Stimulated activated naive CD4-positive, alpha-beta T cell (primary cell): ENCODE measurements at places on chromosomes 3 and 15.
A peak's percentile ranks its signal among the peaks of the same experiment; 100 is the strongest.

DNA sequence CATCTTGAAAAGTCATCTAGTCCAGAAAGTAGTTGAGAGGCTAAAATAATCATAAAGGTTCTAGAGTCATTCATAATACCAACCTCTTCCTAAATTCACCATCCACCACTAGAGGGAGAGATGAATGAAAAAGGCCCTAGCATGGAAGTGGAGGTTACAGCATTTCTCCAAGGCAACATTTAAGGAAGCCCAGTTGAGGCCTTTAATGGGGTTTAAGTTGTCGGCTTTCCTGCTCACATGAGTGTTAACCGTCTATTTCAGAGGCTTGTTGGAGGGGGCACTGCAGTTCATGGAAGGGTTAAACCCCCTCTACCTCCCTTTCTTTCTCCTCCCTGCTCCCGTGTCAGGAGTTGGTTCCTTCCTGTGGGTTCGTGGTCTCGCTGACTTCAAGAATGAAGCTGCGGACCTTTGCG lies 3.8 kb upstream of the SLCO3A1 start:
- DNase-seq: no peak

DNA sequence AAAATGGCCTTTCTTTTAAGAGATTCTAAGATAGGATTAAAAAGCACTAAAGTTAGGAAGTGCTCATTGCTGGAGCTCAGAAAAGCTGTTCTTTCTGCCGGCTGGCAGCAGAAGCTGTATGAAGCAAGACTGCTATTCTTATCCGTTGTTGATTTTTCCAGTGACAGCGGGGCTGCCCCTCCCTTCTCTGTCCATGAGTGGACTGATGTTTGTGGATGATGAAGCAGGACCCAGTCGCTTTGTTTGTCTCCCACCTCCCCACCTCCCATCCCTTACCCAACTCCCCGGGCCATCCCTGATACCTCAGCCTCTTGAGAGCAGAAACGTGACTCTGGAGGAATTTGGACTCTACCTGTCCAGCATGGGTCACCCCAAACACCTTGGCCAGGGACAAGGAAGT lies 10.3 kb upstream of the MUSTN1 start:
- no peak for DNase-seq

GRCh38 chr3:88059380-88060170 lies 520 bp downstream of the ZNF654 start:
- DNase-seq: no peak

GRCh38 chr15:85280203-85280602 lies 100.2 kb upstream of the AKAP13 start:
- no peak for DNase-seq

GRCh38 chr3:49761661-49762060 lies 24.7 kb downstream of the IP6K1 start:
- no peak for DNase-seq

GRCh38 chr3:59251869-59252268 lies 202.0 kb upstream of the CFAP20DC start:
- DNase-seq: no peak

- no peak for DNase-seq
Measured at GRCh38 chr3:129746629-129747028, 140.2 kb upstream of the PLXND1 start.

DNA sequence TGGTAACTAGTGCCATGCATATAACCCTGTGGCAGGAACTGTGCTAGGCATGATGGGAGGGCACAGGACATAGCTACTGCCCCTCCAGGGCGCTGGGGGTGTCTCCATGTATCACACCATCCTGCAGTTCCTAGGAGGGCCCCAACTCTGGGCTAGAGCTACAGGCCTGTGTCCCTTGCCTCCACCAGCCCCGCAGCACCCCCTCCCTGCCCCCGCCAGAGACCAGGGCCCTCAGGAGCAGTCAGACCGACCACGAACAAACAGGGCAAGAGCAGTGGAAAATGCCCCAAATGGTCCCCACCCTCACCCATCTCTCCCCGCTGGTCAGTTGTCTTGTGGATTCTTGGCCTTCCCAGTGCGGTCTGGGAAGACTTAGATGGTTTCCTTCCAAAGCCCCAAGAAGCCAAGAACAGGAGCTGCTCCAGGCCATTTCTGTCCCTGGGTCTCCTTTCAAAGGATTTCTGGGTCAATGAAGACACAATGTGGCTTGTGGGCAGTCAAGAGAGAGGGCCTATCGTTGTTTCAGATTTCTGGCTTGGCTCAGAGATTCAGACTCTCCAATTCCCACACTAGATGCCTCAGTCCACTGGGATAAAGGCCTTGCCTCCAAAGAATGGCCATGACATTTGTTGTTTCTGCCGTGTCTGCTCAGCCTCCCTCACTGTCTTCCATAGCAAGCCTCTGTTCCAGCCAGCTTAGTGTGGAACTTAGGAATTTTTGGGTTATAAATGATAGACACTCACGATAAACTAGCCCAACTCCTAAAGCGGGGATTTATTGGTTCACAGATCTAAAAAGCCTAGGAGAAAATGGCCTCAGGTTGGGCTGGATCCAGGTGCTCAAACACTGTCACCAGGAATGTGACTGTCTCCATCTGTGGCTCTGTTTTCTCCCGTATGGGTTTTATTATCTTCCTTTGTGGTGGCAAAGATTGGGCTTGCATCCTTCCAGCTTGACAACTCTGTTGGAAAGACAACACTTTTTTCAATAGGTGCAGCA lies 80.6 kb downstream of the LSM3 start:
- no peak for DNase-seq

GRCh38 chr15:41961595-41962202 lies 10.7 kb downstream of the EHD4 start:
- DNase-seq: no peak

GRCh38 chr15:91884606-91885005 lies 31.1 kb downstream of the SLCO3A1 start:
- DNase-seq: no peak

DNA sequence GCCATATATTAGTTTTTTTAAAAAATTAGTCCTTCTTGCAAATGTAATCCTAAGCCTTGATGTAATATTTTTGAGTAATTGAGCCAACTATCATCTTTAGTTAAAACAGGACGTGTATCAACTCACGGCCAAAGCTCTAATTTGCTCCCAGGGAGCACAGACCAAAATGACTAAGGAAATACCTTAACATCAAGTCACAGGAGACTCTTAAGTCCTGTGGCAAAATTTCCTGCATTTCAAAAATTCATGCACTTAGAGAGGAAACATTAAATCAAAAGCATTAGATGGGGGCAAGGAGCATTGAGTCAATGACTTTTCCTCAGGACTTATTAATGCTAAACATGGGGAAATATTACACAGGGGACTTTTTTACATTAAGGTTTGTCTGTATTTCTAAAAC lies 276.0 kb downstream of the MFSD1 start:
- DNase-seq: no peak

GRCh38 chr15:82138306-82138705 lies 92.5 kb upstream of the MEX3B start:
- DNase-seq: no peak

GRCh38 chr3:102460579-102460978 lies 25.8 kb downstream of the ZPLD1 start:
- no peak for DNase-seq

DNA sequence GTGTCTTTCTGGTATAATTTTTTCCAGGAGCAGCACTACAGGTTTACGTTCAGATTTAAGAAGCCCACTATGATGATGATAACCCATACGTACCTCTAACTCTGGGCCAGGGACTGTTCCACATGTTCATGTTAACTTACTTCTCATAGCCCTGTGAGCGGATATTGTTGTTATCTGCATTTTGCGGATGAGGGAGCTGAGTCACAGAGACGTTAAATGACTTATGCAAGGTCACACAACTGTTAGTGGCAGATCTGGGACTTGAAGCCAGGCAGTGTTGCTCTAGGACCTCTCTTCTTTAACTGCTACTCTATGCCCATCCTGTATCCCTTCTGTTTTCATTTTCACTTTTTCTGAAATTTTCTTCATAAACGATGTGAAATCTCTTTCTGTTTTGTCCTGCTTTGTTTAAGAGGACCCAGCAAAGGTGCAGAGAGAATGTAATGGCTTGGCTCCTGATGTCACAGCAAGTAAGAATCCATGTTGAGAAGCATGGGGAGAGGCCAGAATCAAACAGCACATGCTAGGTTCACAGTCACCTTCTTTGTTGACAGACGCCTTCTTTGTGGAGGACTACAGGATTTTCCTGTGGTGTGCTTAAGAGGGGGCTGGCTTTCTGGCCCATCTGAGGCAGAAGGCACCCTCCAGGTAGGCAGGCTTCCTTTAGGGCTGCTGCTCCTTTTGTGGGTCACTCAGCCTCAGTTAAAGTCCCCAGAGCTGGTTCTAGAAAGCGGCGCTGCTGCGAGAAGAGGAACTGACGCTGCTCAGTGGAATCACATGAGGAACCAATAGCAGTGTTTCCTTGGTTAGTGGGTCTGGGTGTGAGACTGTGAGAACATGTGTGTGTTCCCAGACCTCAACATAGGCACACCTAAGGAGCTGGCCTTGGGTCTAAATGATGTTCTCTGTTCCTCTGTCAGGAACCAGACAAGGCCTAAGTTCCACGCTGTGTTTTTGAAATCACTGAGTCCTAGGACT lies 121.6 kb downstream of the TMEM108 start:
- DNase-seq: no peak

DNA sequence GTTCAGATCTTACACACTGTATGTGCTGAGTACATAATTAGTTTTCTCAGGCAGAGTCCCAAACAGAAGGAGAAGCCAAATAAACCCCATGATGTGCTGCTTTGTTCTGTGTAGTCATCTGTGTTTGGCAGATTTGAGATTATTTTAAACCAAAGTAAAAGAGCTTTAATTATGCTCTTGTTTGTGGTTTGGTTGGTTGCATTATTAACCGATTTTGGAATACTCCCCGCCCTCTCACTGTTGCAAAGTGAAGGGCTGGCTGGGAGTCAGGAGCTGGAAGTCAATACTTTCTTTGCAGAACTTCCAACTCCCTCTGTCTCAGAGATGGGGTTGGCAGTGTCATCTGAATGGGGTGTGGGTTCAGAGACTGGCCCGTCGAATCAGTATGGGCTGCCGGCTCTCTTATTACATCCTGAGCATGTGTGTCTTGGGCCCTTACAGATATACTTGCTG lies 34.4 kb downstream of the SLCO3A1 start:
- no peak for DNase-seq

DNA sequence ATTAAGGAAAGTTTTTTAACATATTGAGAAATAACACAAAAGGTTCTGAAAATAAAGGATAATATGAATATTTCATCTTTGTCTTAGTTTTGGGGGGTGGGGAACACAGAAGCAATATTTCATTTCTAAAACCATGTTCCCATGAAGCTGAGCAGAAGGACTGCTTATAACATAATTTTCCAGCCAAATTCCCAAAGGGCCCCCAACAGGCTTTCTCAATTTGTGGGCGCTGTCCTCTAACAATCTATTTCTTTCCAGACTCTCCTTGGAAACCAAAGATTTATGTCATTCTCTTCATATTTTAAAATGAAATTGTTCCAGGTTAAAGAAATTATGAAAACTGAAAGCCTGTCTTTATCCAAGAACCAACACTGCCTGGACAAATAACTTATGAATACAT lies 273.5 kb downstream of the ZBTB20 start:
- DNase-seq: no peak

DNA sequence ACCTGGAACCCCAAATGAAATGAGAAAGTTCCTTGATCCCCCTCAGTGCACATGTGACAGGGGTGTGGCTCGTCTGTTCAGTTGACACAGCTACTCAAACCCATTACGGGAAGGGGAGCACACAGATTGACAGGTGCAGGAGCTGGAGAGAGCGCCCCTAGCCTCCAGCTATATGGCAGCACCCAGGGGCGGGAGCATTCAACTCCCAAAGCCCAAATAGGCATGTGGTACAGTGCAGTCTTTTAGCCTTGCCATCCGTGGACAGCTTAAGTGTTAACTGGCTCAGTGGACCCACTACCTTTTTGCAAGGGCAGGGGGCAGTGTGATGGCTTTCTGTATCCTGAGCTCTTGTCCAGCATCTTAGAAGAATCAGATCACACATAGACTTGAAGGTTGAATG lies 1374.2 kb upstream of the ALCAM start:
- DNase-seq: no peak

DNA sequence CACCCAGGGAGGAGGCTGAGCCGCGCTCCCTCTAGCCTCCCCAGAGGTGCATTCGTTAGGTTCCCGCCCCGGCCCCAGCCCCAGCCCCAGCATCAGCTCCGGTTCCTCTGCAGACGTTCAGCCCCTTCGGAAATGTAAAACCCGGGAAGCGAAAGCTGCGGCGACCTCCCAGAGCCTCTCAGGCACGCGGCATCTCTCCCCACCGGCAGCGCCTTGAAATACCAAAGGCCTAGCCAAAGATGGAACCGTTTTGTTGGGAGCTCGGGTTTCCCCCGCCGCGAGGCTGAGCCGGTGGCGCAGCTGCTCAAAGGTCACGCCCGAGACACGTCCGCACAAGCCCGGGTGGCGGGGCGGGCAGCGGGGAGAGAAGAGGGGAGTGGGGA lies 77.8 kb upstream of the HES1 start:
- no peak for DNase-seq

GRCh38 chr3:71064956-71065763 lies 518.4 kb downstream of the FOXP1 start:
- peak; percentile 75 for DNase-seq

GRCh38 chr3:171204942-171205341 lies 178.4 kb upstream of the SLC2A2 start:
- DNase-seq: no peak

GRCh38 chr3:123807820-123808219 lies 76.3 kb downstream of the MYLK start:
- DNase-seq: no peak

DNA sequence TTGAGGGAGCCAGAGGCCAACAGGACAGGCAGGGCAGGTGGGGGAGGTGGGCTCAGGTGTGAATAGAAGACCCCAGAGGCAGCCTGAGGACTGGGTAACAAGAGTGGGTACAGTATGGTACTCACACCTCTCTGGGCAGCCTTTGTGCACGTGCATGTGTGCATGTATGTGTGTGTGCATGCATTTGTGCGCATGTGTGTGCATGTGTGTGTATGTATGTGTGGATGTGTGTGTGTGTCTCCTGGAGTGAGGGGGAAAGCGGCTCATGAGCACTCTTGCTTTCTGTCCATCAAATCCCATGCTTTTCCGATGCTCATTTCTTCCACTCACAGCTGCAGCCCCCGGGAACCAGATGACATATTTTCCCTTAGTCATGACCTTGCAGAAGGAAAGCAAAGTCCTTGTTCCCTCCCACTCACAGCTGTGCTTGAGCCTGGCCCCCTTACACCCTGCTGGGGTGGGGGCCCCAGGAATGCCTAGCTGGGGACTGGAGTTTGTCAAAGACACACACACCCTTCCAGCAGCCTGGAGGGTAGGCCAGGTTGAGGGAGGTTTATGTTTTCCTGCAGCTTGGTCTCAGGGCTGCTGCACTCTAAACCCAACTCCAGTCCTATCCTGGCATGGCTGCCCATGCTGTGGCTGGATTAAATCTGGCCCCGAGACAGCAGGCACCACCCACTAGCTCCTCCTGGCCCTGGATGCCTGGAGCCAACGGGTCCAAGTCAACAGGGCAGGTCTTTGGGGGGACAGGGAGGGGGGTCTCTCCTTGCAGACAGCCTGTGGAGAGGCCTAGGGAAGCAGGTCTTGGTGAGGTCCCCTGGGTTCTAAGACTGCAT lies 22.5 kb downstream of the CCDC33 start:
- no peak for DNase-seq
